ENCODE measurements at places on chromosomes 5 and 9.
A peak's percentile ranks its signal among the peaks of the same experiment; 100 is the strongest.

GRCh38 chr9:7150153-7150890, 392.5 kb downstream of the KDM4C start:
- DNase-seq, result peak; percentile 32

- DNase-seq, result no peak
Measured at GRCh38 chr9:27560457-27560856, 12.8 kb downstream of the C9orf72 start.

GRCh38 chr5:146539973-146540372, 24.0 kb upstream of the GPR151 start:
- DNase-seq, result no peak

GRCh38 chr9:100465274-100465673, 7.7 kb upstream of the TMEFF1 start:
- DNase-seq, result no peak

DNA sequence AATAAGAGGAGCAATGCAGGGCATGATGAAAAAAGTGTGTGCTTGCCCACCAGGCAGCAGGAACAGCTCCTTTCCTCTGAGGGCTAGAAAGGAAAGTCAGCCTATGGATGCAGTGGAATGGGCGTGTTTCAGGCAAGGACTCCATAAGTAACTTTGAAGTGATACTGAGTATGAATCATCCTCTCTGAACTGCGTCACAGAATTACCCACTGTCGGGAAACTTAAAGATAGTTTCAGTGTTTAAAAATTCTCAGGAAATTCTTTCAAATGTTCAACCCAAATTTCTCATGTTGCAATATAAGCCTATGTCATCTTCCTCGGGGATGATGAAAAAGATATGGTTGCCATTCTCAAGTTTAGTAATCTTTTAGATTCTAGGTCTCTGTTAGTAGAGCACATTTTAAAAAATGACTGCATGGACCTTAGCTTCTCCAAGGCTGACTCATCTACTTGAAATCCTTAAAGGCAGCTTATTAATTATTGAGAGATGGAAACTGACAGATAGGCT, 27.7 kb downstream of the PTCD2 start:
- no peak for DNase-seq

GRCh38 chr5:43075319-43076293, 35.5 kb upstream of the ANXA2R start:
- DNase-seq, result no peak

DNA sequence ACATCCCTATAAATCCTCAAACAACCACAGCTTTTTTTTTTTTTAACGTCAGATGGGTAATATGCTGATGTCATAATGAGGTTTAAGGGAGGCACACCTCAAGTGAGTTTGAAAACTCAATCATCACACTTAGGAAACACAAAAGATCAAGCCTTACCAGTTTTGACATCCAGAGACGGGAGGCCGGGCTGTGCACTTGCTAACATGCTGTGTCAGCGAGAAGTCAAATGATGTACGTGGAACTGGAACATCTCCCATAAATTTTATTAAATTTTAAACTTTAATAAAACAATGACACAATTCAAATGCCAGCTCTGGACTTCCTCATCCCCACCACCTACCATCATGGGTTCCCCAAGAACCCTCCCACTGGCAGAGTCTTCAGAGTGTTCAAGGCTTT, 117.6 kb downstream of the C5orf15 start:
- DNase-seq, result no peak

GRCh38 chr9:89042984-89043383, 51.7 kb downstream of the S1PR3 start:
- DNase-seq, result no peak

DNA sequence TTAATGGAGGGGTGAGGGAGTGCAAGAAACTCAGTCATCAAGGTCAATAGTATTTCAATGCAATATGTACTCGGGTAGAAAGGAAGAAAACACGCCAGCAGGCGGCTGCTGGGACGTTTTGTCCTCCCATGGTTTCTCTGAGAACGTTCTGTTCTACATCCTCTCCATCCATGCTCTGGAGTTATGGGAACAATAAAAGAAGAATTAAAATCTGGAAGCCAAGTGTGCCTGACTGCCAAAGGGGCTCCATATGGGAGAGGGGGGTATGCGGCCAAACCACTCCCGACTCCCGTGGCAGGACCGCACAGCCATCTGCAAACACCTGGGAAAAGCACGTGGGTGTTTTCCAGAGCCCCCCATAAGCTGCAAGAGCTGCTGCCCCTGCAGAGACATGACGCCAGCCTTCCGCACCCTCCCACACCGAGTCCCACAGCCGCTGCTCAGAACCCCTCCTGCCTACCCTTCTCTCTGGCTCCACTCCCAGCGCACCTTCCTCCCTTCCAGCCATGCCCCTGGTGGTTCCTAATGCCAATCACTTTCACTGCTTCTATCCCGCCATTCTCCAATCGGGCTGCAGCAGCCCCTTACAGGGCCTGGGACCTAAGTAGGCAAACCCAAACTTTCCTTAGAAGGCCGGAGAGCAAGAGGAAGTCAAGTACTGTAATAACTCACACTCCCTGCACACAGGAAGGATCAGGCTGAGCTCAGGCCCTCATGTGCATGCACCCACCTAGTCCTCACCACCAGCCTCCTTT, 241.6 kb downstream of the SYK start:
- DNase-seq, result no peak

DNA sequence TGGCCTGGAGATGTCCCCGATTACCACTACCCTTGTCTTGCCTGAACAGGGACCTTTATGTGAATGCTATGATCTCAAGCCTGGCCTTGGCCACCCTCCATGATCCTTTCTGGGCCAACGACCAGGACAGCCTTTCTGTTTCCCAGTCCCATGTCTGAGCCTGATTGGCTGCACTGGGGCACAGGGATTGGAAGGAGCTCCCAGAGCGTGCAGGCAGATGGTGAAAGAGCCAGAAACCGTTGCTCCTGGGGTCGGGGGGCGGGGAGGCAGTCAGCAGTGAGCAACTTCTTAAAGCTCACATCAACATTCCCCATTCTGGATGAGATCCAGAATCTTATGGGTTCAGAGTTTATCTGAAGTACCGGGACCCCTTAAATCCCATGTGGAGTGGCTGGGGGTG, 84.4 kb downstream of the INSYN2B start:
- no peak for DNase-seq

DNA sequence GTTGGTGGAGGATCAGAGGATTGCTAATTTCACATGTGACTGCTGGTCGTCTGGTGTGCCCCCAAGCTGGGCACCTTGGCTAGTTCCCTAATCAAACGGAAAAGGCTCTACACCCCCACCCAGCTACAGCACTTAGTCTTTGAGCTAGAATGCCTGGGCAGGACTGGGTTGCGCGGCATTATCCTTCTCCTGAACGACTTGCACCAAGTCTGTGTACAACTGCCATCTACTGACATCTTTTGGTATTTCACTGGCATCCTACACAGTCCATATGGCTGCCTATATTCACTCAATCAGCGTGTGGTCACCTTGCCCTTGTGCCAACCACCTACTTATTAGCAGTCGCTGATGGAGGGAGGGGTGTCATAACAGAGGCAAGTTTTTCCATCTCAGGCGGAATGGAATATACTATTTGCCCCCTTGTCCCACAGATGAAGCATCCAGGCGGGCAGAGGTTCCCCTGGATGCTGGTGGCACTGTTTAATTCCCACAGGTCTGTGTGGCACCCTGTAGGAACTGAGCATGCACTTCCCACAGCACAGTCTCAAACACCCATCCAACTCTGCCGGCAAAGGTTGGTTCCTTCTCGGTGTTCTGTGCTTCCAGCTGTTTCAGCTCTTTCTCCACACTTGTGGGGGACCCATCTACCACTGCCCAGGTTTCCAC, 150.1 kb downstream of the OSTF1 start:
- peak; percentile 46 for DNase-seq

GRCh38 chr5:160685219-160685618, 166.8 kb downstream of the ATP10B start:
- no peak for DNase-seq

DNA sequence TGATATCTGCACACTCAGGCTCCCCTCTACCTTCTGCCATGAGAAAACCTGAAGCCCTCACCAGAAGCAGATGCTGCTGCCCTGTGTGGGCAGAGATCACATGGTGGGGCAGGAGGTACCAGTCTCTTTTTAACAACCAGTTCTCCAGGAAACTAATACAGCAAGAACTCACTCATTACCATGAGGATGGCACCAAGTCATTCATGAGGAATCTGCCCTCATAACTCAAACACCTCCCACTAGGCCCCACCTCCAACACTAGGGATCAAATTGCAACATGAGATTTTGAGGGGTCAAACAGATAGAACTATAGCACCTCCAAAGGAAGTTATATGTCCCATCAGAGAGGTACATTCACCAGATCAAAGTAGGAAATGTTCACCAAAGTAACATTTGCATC, 136.3 kb upstream of the SHB start:
- DNase-seq, result no peak

GRCh38 chr9:2017331-2018161, 2.4 kb downstream of the SMARCA2 start:
- DNase-seq, result peak; percentile 88

DNA sequence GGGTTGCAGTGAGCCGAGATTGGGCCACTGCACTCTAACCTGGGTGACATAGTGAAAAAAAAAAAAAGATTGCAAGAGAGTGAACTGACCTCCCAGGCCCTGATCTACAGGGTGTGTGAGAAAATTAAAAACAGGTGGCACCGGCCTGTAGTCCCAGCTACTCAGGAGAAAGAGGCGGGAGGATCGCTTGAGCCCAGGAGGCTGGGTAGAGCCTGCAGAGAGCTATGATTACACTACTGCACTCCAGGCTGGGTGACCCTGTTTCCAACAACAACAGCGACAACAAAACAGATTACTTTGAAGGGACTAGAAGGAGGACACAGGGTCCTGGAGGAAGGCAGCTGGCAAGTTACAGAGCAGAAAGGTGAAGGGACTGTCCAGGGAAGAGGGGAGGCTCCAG, 42.2 kb upstream of the FABP6 start:
- no peak for DNase-seq

GRCh38 chr5:90554358-90555006, 4.1 kb upstream of the ADGRV1 start:
- DNase-seq, result no peak

GRCh38 chr5:178182158-178182876, 4.9 kb downstream of the GMCL2 start:
- DNase-seq, result no peak

DNA sequence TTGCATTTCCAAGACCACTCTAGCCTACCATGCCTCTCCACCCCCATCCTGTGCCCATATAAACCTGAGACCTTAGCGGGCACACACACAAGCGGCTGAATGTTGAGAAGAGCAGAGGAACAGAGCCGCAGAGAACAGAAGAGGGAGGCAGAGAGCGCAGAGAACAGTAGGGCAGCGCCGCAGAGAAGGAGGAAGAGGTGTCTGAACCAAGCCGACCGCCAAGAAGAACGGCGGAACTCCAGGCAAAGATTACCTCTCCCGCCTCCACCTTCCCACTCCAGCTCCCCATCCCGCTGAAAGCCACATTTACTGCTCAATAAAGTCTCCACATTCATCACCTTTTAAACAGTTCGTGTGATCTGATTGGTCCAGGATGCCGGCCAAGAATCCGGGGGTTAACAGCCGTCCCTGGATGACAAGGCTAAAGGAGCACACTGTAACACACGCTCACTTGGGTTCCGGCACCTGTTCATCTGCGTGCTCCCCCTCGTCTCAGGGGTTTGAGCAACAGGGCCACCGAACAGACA, 33.2 kb downstream of the GRIN3A start:
- DNase-seq, result no peak

- no peak for DNase-seq
Measured at GRCh38 chr5:81554647-81555046, 160.7 kb upstream of the ACOT12 start.

DNA sequence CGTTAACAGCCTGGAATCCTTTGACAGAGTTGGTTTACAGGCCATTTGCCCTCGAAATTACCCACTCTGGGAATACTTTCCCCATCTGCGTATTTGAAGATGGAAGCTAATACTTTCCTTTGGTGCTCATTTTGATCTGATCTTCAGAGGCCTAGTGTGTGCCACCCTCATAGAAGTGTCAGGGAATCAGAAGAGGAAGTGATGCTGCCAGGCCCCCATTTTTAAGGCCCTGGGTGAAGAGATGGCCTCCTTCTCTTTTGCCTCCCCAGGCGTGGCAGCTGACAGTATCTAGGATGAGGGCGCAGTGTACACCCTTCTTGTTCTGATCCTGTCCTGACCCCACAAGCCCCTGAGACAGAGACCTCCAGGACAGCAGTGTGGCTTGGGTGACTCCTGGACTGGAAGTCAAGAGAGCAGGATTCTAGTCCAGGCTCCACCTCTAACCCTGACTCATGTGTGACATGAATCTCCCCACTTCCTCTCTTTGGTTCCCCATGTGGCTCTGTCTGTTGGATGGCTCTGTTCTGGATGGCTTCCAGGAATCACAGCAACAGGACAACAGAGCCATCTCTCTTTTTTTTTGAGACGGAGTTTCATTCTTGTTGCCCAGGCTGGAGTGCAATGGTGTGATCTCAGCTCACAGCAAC, 27.8 kb downstream of the CSF1R start:
- no peak for DNase-seq

GRCh38 chr9:7342229-7342628, 457.3 kb downstream of the DMAC1 start:
- no peak for DNase-seq

- DNase-seq, result no peak
Measured at GRCh38 chr5:172473427-172473826, 19.1 kb upstream of the SH3PXD2B start.

- DNase-seq, result no peak
Measured at GRCh38 chr5:81017320-81017719, 57.2 kb downstream of the RASGRF2 start.

DNA sequence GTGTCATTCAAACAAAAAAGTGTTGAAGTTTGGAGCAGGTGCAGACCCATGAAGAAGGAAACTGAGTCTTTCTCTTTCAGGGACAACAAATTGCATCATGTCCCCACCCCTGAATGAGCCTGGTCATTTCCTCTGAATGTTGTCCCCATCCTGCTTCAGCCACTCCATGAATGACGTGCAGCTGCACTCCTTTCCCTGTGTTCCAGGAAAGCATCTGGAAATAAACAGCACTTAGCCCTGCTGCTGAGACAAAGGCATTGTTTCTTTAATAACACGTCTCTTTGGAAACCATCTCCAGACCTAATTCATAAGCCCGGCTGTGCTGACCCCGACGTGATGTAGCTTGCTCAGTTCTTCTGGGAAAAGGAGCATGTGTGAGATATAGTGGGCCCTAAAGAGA, 682.3 kb downstream of the BRINP1 start:
- DNase-seq, result no peak

DNA sequence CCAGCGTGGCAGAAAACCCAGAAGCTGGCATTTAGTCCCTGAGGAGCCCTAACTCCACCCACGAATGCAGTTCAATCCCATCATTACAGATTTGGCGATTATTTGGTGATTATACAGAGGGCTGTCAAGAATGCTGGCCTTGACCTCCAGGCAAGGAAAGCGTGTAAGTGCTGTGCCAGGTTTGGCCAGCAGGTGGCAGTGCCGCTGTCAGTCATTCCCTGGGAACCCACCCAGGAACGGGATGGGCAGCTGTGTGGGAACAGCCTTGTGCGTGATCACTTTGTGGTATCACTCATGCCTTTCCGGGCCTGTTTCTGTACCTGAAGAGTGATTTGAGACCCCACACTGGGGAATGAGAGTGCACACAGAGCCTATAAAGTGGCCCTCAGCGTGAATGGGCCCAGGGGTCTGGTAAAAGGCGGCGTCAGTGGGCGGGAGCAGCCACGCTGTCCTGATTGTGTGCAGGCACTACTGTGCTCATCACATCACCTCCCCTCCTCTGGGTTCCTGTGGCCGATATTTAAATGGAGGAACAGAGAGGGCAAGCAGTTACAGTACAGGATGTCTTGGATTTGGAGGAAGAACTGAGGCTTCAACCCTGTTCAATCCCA, 215.6 kb downstream of the ROR2 start:
- DNase-seq, result no peak

- no peak for DNase-seq
Measured at GRCh38 chr5:173290477-173291131, 37.6 kb downstream of the STC2 start.

Measured in central memory CD4-positive, alpha-beta T cell (primary cell).